A549 treated with Mapracorat at 1 μM for 4 hours (cell line): ENCODE measurements at places on chromosomes 2 and 18. TPM values are rescaled to one million over a fixed set of nuclear protein-coding genes. Genes with fewer than 3 reads are reported as not detected.

CCDC74A gene
- 11.8 to 17.2 TPM (median 16.6 TPM) in 5 replicates for total RNA-seq

HOXD13 gene
- total RNA-seq = 0.12 to 0.30 TPM (median 0.22 TPM) in 5 replicates

SPATA3 gene
- total RNA-seq = not detected in 5 replicates

AQP12A gene
- total RNA-seq = not detected in 5 replicates
